Activated CD4-positive, alpha-beta T cell treated with anti-CD3 and anti-CD28 coated beads for 4 hours (primary cell): ENCODE measurements at places on chromosomes 3 and 15.
A peak's percentile ranks its signal among the peaks of the same experiment; 100 is the strongest.

DNA sequence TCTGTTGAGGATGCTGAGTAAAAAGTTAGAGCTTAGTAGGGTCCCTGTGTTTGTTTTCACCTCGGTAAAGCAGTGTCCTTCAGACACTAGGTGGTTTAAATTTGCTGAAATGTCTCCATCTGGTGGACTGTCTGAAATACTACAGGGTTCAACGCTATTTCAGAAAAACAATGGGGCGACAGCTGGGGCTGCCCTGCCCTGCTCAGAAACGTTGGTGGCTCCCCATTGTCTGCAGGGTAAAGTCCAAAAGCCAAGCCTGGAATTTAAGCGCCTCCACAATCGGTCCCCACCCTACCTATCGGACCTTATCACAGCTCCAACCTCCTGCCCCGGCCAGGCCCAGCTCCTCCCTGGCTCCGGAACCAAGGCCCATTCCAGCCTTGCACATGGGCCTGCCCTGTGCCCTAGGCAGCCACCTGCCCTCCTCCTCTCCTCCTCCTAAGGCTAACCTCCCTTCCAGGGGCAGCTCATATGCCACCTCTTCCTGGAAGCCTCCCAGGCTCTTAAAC is 4.3 kb upstream of the TSEN2 start:
- peak; percentile 16 for DNase-seq

GRCh38 chr3:16113704-16114103 is 60.8 kb upstream of the GALNT15 start:
- no peak for DNase-seq

DNA sequence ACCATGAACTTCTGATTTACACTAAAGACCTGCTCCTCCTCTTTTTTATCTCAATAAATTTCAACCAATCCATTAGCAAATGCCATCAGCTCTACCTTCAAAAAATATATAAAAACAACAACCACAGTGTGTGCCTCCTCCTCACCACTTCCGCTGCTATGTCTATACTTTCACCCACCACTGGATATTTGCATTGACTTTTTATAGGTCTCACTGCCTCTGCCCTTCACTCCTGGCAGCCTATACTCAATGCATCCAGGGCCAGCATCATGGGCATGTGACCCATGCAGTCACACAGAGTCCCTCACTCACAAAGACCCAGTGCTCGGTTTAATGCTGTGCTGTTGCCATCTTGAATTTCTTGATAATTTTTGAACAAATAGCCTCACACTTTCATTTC is 53.5 kb upstream of the CCDC54 start:
- DNase-seq = no peak

DNA sequence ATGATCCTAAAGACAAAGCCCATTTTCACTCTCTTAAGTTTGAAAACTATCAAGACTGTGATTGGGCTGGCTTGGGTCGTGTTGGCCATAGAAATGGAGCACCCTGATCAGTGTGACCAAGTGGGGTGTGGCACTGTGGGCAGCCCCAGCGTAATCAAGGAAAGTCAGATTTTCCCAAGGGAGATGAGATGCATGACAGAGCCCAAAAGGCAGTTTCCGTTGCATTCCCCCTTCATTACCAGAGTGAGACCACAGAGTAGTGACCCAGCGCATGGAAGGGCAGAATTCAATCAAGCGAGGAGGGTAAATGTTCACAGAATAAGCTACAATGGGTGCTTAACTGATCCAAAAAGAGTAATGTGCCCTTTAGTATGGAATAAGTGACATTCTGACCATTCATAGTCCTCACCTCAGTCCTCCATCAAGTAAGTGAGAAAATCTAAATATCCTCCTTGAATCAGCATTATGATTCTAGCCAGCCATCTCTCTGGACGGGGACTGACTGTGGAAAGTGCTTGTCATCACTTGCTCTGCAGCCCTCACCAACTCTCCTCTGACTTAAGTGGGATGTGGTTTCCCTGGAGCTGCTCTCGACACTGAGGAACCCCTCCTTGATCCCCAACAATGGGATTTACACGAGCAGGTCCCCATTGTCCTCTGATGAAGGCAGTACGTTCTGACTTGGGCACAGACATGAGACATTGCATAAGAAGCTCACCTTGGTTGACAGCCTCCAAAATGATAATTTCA is 430.5 kb downstream of the OCA2 start:
- no peak for DNase-seq

DNA sequence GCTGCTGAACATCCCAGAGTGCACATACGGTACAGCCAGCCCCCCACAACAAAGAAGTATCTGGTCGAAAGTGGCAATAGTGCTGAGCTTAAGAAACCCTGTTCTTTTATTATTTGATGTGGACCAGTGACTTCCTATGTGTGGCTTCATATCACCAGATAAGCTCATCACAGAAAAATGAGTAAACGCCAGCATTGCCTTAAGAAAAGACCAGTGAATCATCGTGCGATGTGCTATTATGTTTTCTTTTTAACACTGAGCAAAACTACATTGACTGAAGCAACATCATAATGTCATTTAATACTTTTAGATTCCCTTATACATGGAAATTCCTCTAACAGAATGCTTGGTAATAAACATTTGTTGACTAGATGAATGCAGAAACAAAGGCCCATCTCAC is 45.2 kb upstream of the ARRDC4 start:
- no peak for DNase-seq

DNA sequence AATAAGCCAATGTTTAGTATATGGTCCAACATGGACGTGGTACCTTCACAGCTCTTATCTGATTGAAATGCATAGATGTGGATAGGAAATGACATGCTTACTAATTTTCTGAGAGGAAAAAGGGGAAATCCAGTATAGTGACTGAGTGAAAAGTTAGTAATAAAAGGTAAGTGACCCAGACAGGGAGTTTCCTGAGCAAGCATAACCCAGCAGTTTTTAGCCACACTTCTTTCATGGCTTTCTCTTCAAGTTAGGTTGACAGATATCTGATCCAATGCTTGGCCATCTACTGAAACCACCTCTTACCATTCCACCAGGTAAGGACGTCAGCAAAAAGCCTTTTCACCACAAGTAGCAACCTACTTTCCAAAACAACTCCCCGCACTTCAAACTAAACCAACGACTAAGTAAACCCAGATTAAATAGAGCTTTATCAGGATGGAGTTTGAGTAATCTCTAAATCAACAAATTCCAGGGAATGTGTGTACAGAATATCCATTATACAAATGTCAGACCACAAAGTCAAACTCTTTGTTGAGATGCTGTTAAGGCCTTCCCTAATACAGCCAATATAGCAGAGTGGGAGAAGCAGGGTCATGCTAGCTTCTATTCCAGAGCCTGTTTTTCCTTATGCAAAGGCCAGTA is 329.7 kb downstream of the RORA start:
- peak; percentile 17 for DNase-seq

GRCh38 chr3:45571969-45572368 is 22.6 kb upstream of the LIMD1 start:
- no peak for DNase-seq

GRCh38 chr3:158267015-158267414 is 157.1 kb downstream of the RSRC1 start:
- DNase-seq = no peak

DNA sequence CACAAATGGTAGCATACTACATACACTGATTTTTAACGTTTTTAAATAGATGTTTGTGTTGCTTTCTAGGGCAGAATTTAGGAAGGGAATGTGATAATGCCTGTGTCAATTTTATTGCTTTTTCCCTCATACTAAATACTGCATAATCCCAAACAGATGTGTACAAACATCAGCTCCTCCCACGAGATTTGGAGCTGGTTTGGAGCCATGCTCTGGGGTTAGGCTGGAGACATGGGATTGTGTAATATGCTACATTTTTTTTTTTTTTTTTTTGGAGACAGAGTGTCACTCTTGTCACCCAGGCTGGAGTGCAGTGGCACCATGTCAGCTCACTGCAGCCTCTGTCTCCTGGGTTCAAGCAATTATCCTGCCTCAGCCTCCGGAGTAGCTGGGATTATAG is 80.1 kb downstream of the EBLN2 start:
- no peak for DNase-seq

DNA sequence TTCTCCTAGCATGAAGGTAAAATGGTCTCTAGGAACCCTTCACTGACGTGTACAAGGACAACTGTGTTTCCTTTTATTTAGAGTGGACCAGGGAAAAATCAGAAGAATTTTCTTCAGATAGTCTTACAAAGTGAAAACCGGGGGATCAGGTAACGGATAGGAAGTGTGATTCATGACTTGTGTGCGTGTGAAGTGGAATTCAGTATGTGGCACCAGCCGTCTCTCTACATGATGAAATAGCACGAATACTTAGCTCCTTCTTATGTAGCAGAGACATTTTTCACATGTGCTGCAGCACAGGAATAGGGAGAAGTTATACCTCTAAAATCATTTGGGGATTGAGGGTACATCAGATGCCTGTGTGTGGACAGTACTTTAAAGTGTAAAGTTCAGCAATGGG is 159.2 kb downstream of the MEX3B start:
- no peak for DNase-seq

- no peak for DNase-seq
Measured at GRCh38 chr15:77493324-77493907, 72.7 kb downstream of the HMG20A start.

GRCh38 chr15:61090386-61091288 is 138.5 kb downstream of the RORA start:
- DNase-seq = no peak

GRCh38 chr3:105177576-105177975 is 189.1 kb upstream of the ALCAM start:
- no peak for DNase-seq

DNA sequence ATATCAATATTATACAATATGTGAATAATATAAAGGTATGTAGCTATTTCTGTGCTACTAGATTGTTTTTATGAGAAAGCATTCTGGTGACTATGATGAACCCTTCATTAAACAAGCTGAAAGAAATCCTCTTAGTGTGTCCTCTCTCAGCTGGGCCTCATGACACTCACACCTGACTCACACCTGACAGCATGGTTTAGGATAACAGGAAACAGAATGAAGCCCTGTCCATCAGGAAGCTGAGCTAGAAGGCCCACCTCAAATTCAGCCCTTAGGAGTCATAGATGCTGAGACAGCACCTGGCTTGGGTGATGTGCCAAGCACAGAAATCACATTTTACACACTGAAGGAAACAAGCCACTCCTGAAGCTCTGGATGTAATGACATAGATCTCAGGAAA is 30.8 kb downstream of the CHCHD4 start:
- no peak for DNase-seq

- DNase-seq = peak; percentile 9
Measured at GRCh38 chr3:15428539-15428938, 1.1 kb downstream of the EAF1 start.

DNA sequence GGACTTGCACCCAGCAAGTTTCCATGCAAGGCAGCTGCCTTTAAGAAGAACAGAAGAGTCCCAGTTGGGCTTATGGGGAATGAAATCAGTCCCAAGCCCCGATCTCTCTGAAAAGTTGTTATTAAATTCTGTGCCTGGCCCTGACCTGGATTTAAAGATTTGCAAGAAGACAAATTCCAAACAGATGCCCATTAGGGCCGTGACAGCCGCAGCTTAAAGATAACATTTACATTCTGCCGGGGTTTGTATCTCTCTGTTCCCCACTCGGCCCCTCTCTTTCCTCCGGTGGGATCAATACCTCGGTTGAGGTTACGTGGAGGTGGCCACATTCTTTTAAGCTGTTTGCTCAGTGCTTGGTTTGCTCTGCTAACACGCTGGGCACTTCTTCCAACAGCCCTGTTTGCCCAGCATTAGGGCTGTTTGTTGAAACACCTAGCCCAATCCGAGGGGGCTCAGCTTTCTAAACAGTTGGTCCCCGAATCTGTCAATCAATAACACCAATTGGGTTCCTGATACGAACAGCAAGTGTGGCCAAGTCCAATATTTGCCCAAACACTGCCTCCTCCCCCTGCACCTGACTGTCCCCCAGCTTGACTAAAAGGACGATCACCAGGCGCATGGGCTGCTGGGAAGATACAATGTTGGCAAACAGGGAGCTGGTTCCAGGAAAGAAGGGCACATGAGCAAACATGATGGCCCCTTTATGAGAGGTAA is 108.6 kb downstream of the RPLP1 start:
- DNase-seq = no peak

- DNase-seq = no peak
Measured at GRCh38 chr15:85955501-85956391, 123.9 kb upstream of the AGBL1 start.

GRCh38 chr3:174356596-174356995 is 502.5 kb upstream of the NAALADL2 start:
- DNase-seq = no peak

DNA sequence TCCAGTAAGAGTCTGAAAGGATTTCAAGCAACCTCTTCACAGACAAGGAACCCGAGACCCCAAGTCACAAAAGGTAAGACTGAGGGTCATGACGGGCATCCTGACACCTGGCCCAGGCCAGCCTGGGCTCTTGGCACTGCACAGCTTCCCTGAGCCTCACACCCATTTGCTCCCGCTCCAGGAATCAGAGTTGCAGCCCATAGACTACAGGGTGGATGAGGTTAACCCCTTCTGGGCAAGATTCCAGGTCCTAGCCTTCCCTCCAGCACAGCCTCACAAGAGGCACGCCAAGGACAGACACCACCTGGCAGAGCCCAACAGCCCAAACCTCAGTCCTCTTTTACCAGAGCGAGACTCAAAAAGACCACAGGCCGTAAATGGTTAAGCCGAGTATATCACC is 36.2 kb downstream of the RBPMS2 start:
- no peak for DNase-seq

- DNase-seq = no peak
Measured at GRCh38 chr15:99123713-99124451, 19.0 kb downstream of the SYNM start.

- no peak for DNase-seq
Measured at GRCh38 chr3:4736284-4736861, 242.9 kb upstream of the BHLHE40 start.

DNA sequence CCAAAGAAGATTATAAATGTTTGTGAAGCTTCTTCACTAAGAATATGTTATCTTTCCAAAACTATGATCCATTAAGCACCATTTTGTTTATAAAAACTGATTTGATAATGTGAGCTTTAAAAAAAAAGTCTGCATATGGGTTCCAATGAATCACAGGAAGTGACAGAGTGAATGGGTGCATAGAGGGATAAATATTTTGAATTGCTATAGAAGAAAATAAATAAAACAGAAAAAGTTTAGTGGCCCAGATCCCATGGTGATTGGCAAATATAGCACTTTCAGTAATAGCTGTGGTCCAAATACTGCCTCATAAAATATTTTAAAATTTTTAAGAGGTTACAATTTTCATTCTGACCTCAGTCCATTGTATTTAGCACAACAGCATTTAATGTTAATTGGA is 19.2 kb downstream of the CPA3 start:
- DNase-seq = no peak

- no peak for DNase-seq
Measured at GRCh38 chr3:178794711-178795110, 258.5 kb downstream of the KCNMB2 start.

GRCh38 chr3:55166576-55167555 is 239.0 kb upstream of the LRTM1 start:
- no peak for DNase-seq
